ENCODE measurements at places on chromosomes 16 and 17.

GRCh38 chr17:1144162-1144561, 35.6 kb downstream of the ABR start:
- no peak for DNase-seq

GRCh38 chr16:50594308-50595260, 46.4 kb downstream of the NKD1 start:
- DNase-seq: no peak

GRCh38 chr16:15502041-15502725, 67.8 kb downstream of the BMERB1 start:
- peak; percentile 53 for DNase-seq

GRCh38 chr17:1796800-1797199, 32.9 kb downstream of the SMYD4 start:
- DNase-seq: no peak
